Brain (organoid and tissue), 16 donors: ENCODE measurements at places on chromosomes 16 and 17.

DNA sequence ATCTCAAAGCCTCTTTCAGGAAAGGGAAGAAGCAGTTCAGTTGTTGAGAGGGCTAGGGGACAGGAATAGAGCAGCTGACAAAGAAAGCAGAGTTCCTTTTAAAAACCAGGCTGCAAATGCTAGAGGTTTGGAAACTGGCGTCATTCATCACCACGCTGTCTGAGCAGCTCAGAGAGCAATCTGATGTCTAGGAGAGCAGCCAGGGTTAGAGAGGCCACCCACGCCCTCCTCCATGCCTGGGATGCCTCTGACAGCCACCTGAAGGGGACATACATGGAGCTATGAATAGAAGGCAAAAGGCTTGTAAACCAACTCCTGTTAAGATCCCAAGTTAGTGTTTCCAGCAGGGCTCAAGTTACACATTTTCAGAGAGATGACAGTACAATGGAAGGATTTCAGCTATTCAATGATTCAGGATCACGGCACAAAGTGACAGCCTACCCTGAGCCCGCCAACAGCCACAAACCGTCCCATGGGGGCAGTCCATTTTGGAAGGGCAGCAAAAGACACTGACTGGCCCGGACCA, 12.4 kb downstream of the RAB5C start:
- DNase-seq, result no peak

DNA sequence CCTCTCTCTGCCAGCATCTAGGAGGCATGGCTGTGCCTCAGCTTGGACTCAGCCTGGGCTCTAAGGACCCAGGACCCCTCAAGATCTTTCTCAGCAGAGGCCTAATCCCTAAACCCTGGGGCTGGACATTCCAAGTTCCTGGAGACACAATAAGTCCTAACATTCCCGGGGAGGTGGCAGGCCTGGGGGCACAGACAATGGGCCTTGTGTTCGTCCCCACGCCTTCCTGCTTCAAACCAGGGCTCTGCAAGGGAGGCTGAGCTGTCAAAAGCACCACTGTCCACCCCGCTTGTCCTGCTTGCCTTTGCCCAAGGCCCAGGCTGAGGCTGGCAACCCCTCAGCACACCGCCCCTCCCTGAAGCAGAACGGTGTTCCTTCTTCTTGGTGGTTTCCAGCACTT, 13.7 kb downstream of the SDK2 start:
- no peak for DNase-seq

DNA sequence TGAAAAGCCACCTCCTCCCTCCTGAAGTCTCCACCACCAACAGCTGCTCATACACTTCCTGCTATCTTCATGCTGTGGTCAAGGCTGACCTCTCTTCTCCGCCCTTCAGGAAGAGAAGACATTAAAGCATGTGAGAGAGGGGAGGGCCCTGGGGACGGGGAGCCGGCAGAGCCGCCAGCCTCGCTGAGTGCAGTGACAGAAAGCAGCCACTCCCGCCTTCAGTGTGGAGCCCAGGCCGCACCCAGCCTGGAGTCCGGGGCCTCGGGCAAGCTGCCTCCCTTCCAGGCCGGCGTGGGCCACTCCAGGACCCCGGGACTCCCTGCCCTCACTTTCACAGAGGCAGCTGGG, 94.7 kb upstream of the TNRC6C start:
- DNase-seq, result no peak

- no peak for DNase-seq
Measured at GRCh38 chr17:80970044-80970761, 21.4 kb upstream of the CHMP6 start.

DNA sequence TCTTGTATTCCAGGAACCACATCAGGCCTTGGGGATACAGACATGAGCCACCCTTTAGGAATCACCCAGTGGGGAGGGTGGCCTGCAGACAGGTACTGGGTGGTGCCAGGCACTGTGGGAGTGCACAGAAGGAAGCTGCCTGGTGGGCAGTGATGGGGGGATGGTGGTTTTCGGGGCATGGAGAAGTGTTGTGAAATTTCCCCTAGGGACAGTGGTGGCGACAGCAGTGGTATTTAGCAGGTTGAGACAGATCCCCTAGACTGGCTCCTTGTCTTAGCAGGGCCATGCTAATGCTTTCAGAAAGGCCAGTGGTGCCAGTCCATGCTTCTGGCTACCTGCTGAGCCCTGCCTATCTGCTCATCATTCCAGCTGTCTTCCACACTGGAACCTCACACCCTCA, 129.6 kb downstream of the SPACA3 start:
- DNase-seq, result no peak

DNA sequence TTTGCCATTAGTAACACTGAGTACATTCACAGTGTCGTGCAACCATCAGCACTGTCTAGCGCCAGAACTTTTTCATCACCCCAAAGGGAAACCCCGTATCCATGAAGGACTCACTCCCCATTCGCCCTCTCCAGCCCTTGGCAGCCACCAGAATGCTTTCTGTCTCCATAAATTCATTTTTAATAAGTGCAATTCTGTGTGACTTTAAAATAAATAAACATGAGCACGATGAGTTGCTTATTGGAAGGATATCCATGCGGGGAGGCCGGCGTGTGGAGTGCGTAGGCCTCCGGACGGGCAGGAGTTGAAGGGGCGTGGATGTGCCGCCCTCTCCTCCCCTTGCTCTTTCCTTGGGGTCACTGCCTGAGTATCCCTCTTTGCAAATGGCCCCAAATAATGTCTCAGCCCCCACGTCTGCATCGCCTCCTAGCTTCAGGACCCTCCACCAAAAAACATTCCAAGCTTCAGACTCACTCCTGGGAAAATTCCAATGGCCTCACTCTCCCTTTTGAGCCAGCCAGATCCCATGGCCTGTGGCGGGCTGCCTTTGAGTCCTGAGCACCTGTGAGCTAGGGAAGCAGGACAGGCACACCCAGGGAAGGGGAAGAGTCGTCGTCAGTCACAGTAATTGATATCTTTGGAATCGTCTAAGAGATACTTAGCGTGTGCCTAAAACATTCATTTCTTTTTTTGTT, 306.3 kb downstream of the SEC14L1 start:
- DNase-seq, result no peak

DNA sequence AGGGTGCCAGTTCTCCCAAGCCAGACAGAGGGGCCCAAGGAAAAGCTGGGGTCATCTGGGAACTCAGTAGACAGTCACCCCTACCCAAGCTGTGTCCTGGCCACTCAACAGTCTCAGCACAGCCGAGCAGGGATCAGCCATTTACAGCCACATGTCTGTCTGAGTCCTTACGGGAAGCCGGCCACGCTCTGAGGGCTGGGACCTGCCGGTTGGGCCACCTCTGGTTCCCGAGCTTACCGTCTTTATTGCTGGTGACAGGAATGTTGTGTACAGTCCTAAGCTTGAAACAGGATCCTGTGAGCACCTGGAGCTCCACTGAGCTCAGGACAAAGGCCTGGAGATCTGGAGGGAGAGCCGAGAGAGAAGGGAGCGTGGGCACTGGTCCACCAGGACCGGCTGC, 59.8 kb downstream of the TIMM22 start:
- no peak for DNase-seq

GRCh38 chr17:13485327-13485726, 116.4 kb downstream of the HS3ST3A1 start:
- DNase-seq, result no peak

- no peak for DNase-seq
Measured at GRCh38 chr17:40935624-40936023, 1.8 kb downstream of the KRT23 start.

DNA sequence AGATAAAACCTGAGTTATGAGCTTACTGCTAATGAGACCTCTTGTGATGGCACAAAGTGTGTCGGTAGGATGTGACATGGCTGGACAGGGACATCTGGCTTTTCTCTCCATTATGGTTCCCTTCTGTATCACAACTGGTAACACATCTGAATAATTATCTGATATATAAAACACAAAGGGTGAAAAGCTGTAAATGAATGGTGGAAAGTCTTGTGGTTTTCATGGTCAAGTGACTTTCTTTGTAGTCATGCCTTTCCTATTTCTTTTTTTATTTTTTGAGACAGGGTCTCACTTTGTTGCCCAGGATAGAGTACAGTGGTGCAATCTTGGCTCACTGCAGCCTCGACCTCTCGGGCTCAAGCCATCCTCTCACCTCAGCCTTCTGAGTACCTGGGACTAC, 35.3 kb upstream of the ZFHX3 start:
- no peak for DNase-seq

DNA sequence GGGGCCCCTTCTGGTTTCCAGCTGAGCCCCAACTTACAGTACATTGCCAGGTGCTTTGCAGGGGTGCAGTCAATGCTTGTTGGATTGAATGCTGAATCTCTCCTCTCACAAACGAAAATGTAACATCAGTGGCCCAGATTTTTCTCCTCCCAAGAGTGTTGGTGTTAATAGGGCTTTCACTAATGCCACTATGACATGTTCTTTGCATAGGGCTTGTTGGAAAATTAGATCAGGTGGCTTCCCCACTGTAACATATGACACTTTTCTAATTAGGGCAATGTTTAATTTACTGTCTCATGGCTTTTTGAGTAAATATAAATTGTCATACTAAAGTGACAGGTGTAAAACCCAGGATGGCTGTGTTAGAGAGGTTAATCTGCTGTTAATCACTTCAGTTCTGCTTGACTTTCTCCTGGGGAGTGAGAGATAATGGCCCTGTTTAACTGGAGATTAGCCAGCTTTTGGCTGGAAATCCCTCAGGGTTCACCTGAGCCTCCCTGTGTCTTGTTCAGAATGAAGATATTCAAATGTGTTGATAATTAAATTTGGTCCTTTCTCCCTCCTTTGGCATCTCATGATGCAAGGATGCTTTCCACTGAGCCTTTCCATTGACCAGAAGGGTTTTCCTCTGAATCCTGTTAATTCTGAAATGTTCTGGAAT, 502.3 kb downstream of the RBFOX1 start:
- peak; percentile 48 for DNase-seq

- no peak for DNase-seq
Measured at GRCh38 chr17:10617120-10617505, 40.0 kb downstream of the MYH3 start.

DNA sequence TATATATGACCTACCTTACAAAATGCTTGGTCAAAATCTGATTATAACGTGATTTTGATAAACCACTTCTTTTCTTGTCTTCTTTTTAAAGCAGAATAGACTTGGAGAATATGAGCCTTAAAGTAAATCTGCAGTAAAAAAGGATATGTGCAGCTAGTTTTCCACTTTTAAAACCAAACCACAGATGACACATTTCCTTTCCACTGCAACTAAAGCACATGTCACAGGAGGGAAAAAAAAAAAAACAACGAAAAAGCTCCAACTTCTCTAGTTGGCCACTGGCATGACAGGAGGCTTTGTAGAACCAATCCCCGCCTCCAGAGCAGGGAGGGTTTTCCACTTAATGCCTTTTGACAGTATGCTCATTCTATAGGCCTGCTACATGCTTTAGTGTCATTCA, at the start of gene EVI2A:
Gene EVI2A, minus strand, starts transcription at position 142 of the 400 bp plus-strand sequence. CDS start 2,609 bp downstream, outside the sequence.
- no peak for DNase-seq

DNA sequence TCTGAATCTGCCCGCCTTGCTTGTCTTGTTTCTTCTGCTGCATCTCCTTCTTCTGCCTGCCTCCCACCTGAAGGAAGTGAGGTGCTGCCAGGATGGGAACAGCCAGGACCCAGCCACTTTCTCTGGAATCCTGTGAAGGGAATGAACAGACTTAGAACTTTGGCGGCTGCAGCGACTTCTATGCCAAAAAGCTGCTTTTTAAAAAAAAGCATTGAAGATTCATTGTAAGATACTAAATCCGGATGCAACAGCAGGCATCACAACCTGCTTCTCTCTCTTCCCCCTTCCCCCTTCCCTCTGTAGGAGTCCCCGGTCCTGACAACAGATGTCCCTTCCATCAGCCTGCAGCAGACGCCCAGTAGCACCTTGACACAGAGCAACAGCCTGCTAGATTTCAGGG, 176.3 kb downstream of the HS3ST4 start:
- no peak for DNase-seq

DNA sequence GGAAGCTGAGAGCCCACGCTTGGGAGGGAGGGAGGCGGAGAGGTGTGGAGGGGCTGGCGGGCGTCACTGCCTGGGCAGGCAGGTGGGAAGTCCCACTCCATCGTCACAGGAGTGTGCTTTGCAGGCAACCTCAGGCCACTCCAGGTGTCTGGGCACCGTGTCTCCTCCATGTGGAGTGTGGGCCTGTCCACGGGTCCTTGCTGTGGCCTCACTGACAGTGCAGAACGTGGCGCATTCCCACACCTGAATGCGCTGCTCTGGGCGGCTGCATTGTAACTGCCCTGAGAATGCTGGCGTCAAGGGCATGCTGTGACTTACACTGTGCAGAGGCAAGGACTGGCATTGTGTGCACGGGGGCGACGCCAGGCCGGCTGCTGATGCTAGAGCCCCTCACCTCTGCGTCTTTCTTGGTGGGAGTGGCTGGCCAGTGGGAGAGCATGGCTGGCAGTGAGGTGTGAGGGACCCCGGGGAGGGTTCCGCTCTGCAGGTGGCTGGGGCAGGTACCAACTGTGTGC, 66.4 kb downstream of the BANP start:
- DNase-seq, result no peak

DNA sequence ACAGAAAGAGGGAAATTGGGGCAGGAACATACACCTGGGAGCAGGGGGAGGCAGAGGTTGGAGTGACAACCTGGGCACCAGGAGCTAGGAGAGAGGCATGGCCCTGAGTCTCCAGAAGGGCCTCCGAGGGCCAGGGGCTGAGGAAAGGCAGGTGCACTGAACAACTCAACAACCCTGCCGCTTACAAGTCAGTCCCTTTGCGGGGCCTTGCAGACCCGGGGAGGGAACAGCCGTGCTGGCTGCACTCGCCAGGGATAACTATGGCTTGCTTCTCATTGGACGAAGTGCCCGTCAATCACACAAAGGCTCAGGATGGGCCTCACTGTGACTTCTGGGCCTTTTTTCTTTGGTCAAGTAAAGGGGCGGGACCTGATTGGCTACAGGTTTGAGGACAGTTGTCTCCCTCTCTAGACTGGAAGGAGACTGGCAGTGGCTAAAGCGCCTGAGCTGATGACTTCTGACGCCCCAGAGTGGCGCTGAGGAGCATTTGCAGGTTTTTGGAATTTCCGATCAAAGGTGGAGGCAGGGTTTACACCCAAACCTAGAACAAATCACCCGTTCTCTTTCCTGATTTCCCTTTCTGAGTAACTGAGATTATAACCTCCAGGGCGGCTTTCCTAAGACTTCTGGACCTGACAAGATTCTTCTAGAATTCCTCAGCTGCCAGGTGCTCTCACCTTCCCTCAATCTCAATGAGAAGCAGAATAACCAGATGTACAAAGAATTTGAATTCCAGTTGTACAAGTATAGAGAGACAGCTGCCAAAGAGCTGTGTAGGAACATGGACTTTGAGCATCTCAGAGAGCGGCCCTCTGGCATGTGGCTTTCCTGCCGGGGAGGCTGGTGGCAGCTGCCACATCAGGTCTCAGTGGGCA, 27.6 kb upstream of the ST6GALNAC2 start:
- no peak for DNase-seq

GRCh38 chr16:80804526-80805383, at the start of gene CDYL2:
TSS of gene CDYL2 (minus strand) at chr16:80804598. CDS start at chr16:80804173, 425 bp downstream.
- DNase-seq, result no peak

- no peak for DNase-seq
Measured at GRCh38 chr17:2926019-2926650, 129.9 kb downstream of the RAP1GAP2 start.
